ENCODE measurements at places on chromosomes 3 and 15.

DNA sequence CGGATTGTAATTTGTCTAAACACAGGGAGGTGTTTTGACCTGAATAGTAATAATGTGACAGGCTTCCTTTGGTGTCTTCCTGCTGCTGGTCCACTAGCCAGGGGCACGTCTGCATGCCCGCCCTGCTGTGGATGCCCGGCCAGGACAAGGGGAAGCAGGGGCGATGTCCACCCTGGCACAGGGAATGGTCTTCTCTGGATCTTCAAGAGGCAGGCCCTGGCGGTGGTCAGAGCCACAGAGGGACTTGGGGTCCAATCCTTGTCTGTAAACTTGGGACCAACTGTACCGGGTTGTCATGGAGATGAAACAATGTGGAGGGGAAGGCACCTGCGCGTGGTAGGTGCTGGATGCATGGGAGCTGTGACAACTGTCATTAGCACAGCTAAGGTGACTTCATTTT lies 134.1 kb downstream of the RPLP1 start:
- DNase-seq = no peak

GRCh38 chr15:101167411-101167752 lies 84.5 kb downstream of the CHSY1 start:
- no peak for DNase-seq

DNA sequence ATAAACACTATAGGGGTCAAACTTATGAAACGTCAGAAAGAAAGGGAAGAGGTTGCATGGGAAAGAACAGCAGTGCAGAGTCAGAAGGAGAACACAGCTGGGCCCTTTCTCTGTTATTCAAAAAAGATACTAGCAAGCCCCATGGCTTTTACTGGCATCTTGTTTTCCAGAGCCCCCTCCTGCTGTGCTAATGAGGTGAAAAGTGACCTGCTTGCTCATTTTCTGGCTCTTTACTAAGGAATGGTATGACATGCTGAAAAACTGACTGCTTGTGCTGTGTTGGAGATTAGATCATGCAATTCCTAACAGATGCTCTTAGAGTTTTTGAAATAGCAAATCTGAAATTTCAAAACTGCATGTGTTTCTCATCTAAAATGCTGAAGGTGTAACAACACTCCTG lies 541.6 kb upstream of the ALCAM start:
- no peak for DNase-seq

DNA sequence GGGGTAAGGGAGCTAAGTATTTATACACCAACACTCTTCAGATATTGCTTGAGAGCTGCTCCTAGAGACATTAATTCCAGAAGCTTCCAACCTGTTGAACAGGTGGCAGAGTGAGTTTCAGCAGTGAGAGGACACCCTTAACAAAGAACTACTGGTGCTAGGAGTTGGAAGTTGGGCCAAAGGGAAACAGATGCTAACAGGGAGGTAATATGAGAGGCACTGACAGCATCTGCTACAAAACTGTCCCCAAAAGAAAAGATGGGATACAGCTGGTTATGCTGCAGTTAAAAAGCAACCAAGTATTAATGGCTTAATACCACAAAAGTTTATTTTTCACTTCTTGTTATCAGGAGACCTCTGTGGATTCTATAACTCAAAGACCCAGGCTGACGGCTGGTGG lies 104.5 kb upstream of the SATB1 start:
- DNase-seq = no peak

GRCh38 chr3:167929968-167930367 lies 165.8 kb downstream of the GOLIM4 start:
- no peak for DNase-seq

DNA sequence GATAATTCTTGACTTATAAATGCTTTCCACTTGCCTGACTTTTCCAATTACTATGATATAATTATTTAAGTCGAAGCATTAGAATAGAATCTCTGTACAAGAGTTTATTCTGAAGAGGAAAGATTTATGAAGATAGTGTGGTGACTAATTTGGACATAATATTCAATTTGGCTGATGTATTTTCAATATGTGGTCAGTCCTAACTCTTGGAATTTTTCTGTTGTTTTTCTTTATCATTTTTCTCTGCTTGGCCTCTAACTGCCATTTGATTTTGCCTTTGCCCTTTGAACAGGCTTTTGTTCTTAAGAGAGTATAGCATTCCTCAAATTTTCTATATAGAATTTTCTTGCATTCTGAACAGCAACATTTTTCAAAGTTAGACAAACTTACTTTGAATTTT lies 2.6 kb upstream of the MDFIC2 start:
- no peak for DNase-seq

DNA sequence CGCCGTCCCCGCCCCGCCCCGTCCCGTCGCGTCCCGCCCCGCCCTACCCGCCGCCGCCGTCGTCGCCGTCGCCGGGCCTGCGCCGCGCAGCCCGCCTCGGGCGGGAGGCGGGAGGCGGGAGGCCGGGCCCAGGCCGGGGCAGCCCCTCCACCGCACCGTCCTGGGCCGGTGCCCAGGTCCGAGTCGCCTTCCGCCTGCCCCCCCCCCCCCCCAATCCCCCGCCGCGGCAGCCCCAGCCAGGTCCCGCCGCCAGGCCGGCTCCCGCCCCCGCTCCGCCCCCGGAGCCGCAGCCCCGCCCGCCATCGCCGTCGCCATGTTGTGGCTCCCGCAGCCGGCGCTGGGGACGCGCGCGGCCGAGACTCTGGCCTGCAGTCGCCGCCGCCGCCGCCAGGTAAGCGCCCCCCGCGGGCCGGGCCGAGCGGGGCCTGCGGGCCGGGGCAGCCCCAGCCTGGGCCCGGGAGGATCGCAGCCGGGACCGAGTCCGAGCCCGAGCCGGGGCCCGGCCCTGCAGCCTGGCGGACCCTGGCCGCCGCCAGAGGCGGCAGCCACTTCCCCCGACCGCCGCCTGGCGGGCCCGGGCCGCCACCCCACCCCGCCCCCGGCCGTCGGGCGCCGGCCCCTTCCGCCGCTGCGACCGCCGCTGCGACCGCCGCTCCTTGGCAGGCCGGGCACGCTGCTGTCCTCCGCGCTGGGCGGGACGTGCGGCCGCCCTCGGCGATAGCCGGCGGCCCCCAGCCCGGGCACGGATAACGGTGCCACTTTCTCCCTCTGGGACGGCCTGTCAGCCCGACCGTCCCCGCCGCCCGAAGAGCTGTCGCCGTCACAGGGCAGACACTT lies at the start of gene ZNF592:
Gene ZNF592 (plus strand): TSS at position 319 of the 837 bp plus-strand sequence. CDS start 34,084 bp downstream, outside the sequence.
- DNase-seq = peak; percentile 83

GRCh38 chr3:197503652-197504051 lies 52.1 kb downstream of the BDH1 start:
- DNase-seq = no peak

GRCh38 chr15:81225161-81225671 lies 28.5 kb downstream of the IL16 start:
- DNase-seq = no peak

DNA sequence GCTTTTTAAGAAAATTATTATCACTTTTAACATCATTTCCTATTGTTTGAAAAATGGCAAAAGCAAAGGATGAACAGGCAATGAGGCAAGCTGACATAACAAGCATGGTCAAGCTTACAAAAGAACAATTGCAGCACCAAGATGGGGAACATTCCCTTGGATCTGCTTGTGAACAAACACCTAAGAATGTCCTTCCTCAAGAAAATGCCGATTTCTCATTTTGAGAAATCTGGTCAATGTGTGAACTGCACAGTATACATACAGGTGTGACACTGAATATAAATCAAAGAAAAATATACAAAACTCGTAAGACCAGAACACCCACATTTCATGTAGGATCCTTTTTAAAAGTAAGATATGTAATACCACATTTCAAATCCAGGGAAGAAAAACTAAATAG lies 58.9 kb downstream of the LRRFIP2 start:
- no peak for DNase-seq

- DNase-seq = no peak
These were observed 438.7 kb upstream of the KCNMB2 start for GRCh38 chr3:178097576-178097975.

DNA sequence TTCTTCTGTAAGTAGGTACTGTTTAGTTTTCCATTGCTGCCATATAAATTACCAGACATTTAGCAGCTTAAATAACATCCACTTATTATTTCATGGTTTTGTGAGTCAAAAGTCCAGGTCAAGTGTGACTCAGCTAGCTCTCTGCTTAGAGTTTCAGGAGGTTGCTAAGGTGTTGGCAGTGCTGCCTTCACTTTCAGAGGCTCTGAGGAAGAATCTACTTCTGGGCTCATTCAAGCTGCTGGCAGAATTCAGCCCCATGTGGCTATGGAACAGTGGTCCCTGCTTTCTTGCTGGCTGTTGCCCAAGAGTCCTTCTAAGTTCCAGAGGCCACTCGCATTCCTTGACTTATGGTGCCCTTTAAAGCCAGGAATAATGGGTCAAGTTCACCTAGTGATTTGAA lies 4.5 kb downstream of the CFAP44 start:
- peak; percentile 14 for DNase-seq

DNA sequence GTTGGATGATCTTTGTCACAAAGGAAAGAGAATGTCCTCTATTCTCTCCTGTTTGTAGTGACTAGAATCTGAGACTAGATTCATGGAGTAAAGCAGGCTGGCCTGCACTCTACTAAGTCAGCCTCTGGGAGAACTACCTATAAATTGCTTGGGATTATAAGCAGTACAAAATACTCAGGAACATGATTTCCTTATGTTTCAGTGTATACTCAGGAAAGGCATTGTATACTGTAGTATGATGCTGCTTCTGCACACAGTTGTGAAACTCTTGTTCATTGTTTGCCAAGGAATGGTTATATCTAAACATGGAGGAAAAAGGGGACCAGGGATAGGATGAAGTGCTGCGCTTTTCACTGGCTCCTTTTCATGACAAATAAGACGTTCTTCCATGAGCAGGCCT lies 49.2 kb downstream of the OXSR1 start:
- no peak for DNase-seq

GRCh38 chr15:67050522-67051087 lies 14.8 kb upstream of the SMAD3 start:
- no peak for DNase-seq

- DNase-seq = peak; percentile 76
These were observed 61.3 kb upstream of the CMTM8 start for GRCh38 chr3:32176989-32177701.

DNA sequence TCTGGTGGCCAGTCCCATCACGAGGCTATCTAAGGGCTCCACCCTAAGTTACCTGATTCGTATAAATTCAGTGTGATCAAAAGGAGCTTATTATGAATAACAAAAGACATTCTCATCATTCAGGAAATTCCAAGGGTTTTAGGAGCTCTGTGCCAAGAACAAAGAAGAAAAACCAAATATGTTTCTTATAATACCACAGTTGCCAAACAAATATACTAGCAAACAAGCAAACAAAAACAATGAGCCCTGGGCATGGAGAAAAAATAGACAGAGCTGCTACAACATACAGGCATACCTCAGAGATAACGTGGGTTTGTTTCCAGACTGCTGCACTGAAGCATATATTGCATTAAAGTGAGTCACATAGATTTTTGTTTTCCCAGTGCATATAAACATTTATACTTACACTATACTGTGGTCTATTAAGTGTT lies 20.2 kb upstream of the CFAP161 start:
- DNase-seq = no peak

GRCh38 chr3:194368918-194369317 lies 625 bp downstream of the LRRC15 start:
- DNase-seq = no peak

- DNase-seq = no peak
These were observed 25.4 kb downstream of the GOLGB1 start for GRCh38 chr3:121724130-121724529.

- no peak for DNase-seq
These were observed 28.5 kb upstream of the SFMBT1 start for GRCh38 chr3:53074366-53074696.

GRCh38 chr3:151430821-151431484 lies 29.9 kb downstream of the IGSF10 start:
- DNase-seq = no peak

DNA sequence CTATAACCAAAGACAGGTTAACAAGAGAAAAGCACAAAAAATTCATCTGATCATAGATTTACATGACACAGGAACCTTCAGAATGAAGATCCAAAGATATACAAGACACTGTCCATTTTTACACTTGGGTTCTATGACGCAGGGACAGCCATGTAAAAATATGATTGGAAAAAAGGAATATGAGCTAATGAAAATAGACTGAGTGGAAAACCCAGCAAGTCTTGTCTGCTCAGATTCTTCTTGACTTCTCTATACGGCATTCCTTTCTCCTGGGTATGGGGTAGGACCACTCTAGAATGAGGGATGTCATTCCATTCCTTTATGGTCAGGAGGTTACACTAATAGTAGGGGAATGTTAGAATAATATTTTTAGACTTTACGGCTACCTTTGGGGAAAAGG lies 46.9 kb downstream of the WDR49 start:
- no peak for DNase-seq

- DNase-seq = no peak
These were observed 22.5 kb downstream of the CNTN3 start for GRCh38 chr3:74591946-74592345.

DNA sequence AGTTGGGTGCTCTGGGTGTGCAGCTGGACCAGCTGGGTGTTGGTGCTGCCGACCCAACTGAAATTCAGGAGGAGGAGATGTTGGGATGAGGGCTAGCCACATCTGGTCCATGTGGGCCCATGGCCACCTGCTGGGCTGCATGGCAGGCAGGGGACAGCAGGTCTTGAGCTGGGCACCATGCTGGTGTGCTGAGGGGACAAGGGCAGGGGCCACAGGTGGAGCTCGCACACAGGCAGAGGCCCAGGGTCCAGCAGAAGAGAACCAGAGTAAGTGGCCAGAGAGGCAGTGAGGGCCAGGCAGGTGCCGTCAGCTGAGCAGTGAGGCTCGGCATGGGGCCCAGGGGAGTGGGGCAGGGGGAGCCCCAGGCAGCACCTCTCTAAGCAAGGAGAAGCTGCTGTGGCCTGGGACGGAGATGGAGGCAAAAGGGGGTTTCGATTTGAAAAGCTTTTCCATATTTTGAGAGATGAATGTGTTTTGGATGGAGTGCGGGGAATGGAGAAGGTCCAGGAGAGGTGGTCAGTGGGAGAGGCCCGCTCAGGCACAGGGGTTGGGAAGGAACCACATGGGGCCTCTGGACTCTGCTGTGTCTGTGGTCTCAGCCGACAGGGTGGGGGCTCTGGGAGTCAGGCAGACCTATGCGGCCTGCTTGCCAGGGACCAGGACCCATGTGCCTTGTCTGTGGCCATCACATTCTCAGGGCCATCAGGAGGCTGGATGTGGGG lies 30.5 kb upstream of the PLXNA1 start:
- no peak for DNase-seq

DNA sequence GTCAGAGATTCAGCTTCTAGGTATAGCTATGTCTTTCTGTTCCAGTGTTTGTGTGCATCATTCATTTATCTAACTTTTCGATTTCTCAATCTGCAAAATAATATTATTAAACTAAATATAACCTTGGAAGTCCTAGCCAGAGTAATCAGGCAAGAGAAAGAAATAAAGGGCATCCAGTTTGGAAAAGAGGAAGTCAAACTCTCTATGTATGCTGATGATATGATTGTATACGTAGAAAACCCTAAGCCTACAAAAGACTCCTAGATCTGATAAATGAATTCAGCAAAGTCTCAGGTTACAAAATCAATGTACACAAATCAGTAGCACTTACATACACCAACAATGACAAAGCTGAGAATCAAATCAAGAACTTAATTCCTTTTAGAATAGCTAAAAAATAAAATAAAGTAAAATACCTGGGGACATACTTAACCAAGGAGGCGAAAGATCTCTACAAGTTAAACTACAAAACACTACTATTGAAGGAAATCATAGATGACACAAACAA lies 718.2 kb downstream of the NTRK3 start:
- no peak for DNase-seq

GRCh38 chr3:66483006-66483405 lies 17.8 kb downstream of the LRIG1 start:
- no peak for DNase-seq

- no peak for DNase-seq
These were observed 37.4 kb downstream of the SUSD5 start for GRCh38 chr3:33181229-33181628.

Measured in stimulated activated naive CD8-positive, alpha-beta T cell treated with anti-CD3 and anti-CD28 coated beads, Interleukin-15, amount 100 ng/mL, for 72 hours (primary cell).